ENCODE measurements at places on chromosomes 1 and 21. TPM values are rescaled to one million over a fixed set of nuclear protein-coding genes. Genes with fewer than 3 reads are reported as not detected.

Gene ZNF648
- not detected for total RNA-seq

Gene S100B
- total RNA-seq, result not detected

Gene ASPM
- total RNA-seq, result 39.3 TPM

Gene LMOD1
- total RNA-seq, result 0.20 TPM

Gene LCE1D
- total RNA-seq, result not detected

Gene CNIH3
- total RNA-seq, result 62.4 TPM

Gene OSCP1
- total RNA-seq, result 8.1 TPM

Gene RXFP4
- not detected for total RNA-seq

Gene FAM43B
- total RNA-seq, result under 0.01 TPM

Gene BRDT
- total RNA-seq, result not detected

Gene HOOK1
- not detected for total RNA-seq

Gene TRIM17
- not detected for total RNA-seq

Gene CNR2
- not detected for total RNA-seq

Gene HLCS
- 37.1 TPM for total RNA-seq

Gene SIM2
- not detected for total RNA-seq

Gene ERICH3
- total RNA-seq, result not detected

Gene CR1
- not detected for total RNA-seq

Gene FMN2
- total RNA-seq, result 15.4 TPM

Gene NKAIN1
- 0.59 TPM for total RNA-seq

Gene CLDN17
- not detected for total RNA-seq

Gene PROX1
- total RNA-seq, result 0.37 TPM

Gene CA6
- total RNA-seq, result not detected

Gene OR2T11
- not detected for total RNA-seq

Gene PPIAL4G
- total RNA-seq, result not detected

Gene CLCA2
- 1.8 TPM for total RNA-seq

Gene JAM2
- 0.37 TPM for total RNA-seq

Gene LCE1E
- total RNA-seq, result 0.37 TPM

Gene ERG
- under 0.01 TPM for total RNA-seq

Gene WLS
- total RNA-seq, result 102 TPM

Gene C1orf56
- total RNA-seq, result 2.2 TPM

Gene GPR37L1
- not detected for total RNA-seq

Gene CA14
- not detected for total RNA-seq

Gene UMODL1
- total RNA-seq, result not detected

Gene ACTL8
- 0.37 TPM for total RNA-seq

Gene OR2L8
- total RNA-seq, result not detected

Gene EPHB2
- total RNA-seq, result 0.73 TPM

Gene ACOT11
- total RNA-seq, result 2.9 TPM

Gene TDRD10
- not detected for total RNA-seq

Gene TXLNA
- 82.9 TPM for total RNA-seq

Gene C1orf87
- not detected for total RNA-seq

Gene MYOG
- total RNA-seq, result not detected

Gene PIP5K1A
- 37.8 TPM for total RNA-seq

Gene PTAFR
- total RNA-seq, result not detected

Gene C1orf210
- not detected for total RNA-seq

Gene ZNF691
- total RNA-seq, result 7.6 TPM

Gene NOC2L
- 120 TPM for total RNA-seq

Gene HSD3B1
- not detected for total RNA-seq

Gene PCSK9
- total RNA-seq, result 4.4 TPM

Gene LGR6
- total RNA-seq, result not detected

Gene HEYL
- total RNA-seq, result not detected

Gene CRNN
- total RNA-seq, result not detected

Gene CLIC6
- total RNA-seq, result 0.73 TPM

Gene GBP6
- total RNA-seq, result not detected

Gene U2AF1
- 20.9 TPM for total RNA-seq

Gene OXCT2
- total RNA-seq, result 1.6 TPM

Gene CD53
- total RNA-seq, result not detected

Gene ARHGAP29
- total RNA-seq, result 59.2 TPM

Gene SLAMF9
- not detected for total RNA-seq

All from subcutaneous preadipocyte (primary cell).